Fibroblast of skin of left biceps (primary cell): ENCODE measurements at places on chromosomes 7 and 10.
A peak's percentile ranks its signal among the peaks of the same experiment; 100 is the strongest.

GRCh38 chr7:33477719-33478480 lies 348.5 kb downstream of the BBS9 start:
- DNase-seq, result no peak

DNA sequence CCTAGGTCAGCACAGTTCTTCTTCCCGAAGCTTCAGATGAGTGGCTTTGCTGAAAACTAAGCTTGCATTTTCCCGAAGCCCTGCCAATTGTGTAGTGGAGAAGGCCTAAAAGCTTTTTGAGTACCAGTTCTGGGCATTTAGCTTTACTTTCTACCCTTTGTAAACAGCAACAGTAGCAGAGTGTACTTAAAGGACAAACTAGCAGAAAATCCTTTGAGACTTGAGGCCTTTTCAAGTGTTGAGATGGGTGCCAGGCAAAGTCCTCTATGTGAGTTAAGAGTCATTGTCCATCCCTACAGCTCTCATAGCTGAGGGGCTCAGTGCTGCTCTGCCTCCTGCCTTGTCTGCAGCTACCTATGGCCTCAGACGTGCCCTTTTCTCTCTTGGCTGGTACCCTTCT lies 368.2 kb downstream of the CCSER2 start:
- no peak for DNase-seq

DNA sequence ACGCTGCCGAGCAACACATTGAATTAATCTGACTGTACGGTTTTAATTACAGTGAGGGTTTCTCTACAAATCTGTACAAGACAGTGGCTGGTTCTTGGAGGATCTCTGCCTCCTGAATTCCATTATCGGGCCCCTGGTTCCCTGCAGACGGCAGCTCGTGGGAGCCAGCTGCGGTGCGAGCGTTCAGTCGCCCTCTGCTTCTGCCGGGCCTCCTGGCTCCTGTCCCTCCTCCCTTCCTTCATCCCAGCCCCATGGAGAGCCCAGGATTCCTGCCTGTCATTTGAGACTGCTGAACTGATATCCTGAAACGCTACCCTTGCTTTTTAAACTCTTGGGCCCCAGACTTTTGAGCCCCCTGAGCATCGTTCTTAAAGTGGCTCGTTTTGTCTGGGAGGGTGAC lies 6.6 kb upstream of the DLX6 start:
- DNase-seq, result no peak

DNA sequence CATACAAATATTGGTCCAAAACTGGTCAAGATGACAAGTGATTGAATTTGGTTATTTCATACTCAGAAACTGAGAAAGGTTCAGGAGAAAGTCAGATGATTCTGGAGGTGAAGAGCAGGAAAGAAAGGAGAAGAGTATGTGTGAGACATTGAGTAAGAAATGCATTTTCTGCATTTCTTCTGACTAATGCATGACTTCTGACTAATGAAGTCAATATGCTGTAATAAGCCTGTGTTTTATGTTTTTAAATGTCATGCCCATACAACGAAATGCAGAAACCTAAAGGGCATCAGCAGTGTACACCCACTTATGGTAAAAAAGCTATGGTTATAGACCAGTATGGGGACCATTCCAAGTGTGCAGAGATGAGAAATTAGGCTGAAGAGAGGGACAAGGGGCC lies 1227.8 kb upstream of the SORCS1 start:
- DNase-seq, result peak; percentile 38

DNA sequence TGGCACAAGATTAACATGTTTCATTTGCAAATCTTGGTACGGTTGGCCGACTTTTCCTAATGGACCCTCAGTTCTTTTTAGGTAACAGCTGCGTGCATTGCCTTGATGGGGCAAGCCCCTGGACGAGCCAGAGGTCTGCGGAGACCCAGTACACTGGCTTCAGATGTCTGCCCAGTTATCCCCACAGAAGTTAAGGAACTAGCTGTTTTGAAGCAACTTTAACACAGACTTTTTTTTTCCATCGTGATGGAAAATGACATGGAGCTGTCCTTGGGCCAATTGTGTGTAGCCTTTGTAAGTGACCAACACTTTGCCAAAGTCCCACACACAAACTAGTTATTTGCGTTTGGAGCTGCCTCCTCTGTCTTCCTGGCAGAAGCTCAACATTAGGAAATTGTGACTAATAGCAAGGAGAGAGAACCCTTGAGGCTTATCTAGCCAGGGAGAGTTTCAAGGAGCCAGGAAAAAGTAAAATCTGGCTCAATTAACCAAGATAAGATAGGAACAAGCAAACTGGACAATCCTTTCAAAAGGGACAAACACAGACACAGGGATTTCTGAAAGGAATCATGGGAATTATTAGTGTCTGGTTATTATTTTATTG lies 99.6 kb upstream of the BMPER start:
- peak; percentile 19 for DNase-seq

- no peak for DNase-seq
These were observed 436.8 kb downstream of the RPS24 start for GRCh38 chr10:78470267-78471103.

DNA sequence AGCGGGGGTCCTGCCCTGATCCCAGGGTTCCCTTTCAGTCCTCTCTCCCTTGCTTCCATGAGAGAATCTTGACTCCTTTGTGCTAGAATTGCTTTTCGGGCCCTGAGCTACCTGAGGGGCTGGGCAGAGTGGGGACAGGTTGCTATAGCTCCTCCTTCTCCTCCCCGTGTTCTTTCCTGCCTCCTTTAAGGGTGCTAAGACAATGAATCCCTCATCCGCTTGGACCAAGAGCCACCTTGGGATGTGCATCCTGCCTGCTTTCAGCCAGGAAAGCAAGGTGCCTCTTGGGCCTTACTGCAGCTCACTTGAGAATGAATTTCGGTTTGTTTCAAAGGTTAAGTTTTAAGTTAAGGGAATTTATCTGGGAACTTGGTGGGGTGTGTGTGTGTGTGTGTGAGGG lies 53.6 kb downstream of the ADRA2A start:
- no peak for DNase-seq

DNA sequence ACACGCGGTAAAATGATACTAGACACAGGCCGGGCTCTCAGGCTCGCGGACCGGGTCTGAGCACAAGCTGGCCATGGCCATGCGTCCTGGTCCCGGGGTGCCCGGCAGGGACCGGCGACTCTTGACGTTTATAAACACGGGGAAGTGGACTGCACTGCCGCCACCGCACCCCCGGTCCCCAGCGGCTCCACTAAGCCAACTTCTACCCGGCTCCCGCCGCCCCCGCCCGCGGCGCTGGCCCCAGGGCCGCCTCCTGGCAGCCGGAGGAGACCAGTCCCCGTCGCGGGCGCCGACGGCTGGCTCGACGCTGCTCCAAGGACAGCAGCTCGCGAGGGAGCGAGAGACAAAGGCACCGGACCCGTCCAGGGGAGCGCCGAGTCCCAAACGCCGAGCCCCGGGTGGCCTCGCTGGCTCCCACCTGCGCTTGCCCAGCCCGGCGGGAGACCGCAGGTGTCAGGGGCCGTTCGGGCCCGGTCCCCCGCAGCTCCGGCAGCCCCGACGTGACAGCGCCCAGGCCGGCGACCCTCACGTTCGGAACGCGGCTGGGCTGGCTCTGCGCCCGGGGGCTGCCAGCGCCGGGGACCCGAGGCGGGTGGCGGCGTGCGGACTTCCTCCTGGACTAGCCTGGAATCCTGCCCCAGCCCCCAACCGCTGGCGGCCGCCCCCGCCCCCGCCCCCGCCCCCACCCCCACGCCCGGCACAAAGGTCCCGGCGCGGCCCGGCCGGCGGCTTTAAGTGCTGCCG lies 517 bp downstream of the ITGB1 start:
- no peak for DNase-seq

DNA sequence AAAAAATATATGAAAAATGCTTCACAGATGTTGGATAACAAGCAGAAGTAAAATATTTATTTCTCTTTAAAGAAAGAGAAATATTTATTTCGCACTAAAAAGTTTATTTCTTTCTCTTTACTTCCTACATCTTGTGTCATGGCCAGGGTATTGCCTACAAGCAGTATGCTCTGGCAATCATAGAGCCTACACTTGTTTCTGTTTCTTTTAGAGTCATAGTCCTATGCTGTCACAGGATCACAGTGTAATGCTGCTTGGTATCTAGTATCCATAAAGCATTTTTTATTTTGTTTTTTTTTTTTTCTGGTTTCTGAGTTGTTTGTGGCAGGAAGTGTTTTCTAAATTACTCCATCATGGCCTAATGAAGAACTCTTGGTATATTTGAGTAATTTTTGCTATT lies 116.0 kb downstream of the ATRNL1 start:
- DNase-seq, result no peak

- DNase-seq, result no peak
These were observed 20.5 kb upstream of the CRYGN start for GRCh38 chr7:151460474-151460855.

- DNase-seq, result peak; percentile 42
These were observed 63.7 kb downstream of the ZNRF2 start for GRCh38 chr7:30348083-30348560.

- no peak for DNase-seq
These were observed 713 bp downstream of the LZTS2 start for GRCh38 chr10:101000127-101000914.

DNA sequence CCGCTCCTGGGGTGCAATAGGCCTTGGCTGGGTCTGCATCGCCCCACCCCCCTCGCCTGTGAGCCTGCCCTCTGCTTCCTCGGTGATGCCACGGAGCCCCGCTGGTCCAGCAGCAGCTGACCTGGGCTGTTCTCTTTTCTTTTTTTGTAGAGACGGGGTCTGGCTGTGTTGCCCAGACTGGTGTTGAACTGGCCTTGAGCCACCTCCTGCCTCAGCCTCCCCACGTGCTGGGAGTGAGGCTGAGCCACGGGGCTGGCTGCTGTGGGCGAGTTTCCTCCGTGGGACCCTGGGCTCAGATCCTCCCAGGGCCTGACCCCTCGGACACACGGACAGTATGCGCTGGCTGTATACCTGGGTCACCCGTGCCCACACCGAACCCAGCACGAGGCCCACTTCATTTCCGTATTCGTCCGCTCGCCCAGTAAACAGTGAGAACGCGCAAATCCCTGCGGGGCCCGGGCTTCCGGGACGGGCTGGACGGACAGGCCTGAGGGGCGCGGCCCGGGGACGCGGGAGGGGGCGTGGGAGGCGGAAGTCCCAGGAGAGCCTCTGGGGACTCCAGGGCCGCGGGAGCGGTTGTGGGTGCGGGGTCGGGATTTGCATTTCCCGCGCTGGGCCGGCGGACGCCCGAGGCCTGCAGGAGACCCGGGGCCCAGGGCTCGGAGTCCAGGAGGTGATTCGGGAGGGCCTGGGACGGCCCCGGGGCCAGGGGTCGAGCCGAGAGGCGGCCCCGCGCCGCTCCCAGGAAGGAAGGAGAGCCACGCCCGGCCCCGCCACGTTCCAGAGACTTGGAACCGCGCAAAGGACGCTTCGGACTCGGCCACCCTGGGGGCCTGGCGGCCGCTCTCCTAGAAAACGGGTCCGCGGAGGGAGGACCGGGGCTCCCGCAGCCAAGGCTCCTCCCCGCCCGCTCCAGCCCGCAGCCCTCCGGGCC lies 57.7 kb upstream of the DNAJB6 start:
- no peak for DNase-seq

DNA sequence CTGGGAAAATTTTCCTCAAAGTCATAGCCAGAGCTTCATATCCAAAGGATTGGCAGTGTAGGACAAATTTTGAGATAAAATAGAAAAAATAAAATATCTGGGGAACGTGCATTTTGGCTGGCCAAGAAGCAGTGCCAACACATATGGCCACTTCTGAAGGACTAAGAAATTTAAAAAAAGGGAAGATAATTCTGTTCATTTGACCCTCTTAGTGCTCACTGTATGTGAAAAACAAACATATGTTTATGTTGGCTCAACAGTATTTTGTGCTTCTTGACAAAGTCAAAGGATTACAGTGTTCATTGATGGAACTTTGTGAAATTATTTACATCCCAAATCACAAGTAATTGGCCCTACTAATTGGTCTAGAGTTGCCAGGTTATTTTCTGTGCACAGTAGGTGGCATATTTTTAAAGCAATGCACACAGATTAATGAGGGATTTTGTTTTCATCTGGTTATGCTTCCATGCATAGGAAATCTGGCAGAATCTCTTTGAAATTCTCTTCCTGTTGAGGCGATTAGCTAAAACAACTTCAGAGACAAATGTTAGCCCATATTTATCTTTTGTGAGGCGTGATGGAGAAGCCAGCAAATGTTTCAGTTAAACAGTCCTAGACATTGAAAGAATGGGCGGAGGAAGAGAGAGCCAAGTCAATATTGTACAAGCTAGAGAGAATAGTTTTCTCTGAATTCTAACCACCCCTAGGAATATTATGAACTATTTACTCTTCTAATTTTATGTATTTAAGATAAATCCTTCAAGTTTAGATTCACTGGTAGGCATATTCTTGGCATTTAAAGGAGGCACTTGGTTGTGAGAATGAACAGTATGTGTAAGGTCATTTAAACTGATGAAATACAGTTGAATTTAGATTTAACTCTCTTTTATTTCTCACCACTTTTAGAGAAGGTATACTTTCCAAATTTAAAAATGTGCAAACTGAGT lies 237.7 kb upstream of the MBL2 start:
- DNase-seq, result no peak

- no peak for DNase-seq
These were observed 76.5 kb downstream of the XPNPEP1 start for GRCh38 chr10:109846832-109847231.

- no peak for DNase-seq
These were observed 215.0 kb downstream of the MDFIC start for GRCh38 chr7:115136796-115137443.

- no peak for DNase-seq
These were observed 21.0 kb downstream of the AHR start for GRCh38 chr7:17319164-17320101.

- DNase-seq, result no peak
These were observed 158.8 kb upstream of the LYZL2 start for GRCh38 chr10:30788307-30788706.

- DNase-seq, result no peak
These were observed 510.4 kb downstream of the SUGCT start for GRCh38 chr7:40645197-40645596.

- no peak for DNase-seq
These were observed 12.3 kb downstream of the STX1A start for GRCh38 chr7:73707045-73707631.

DNA sequence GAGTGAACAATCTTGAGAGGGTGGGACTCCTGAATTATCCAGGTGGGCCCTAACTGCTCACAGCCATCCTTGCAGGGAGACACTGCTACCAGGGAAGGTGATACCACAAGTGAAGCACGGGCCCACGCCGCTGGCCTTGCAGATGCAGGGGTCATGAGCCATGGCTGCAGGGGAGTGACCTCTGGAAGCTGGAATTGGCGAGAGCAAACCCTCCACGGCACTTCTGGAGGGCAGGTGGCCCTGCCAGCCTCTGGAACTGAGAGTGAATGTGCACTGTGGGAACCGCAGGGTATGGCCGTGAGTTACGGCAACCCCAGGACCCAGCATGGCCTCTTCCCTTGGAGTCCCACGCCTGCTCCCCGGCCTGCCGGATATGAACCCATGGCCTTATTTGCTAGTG lies 37.5 kb downstream of the STK32C start:
- DNase-seq, result no peak

GRCh38 chr7:135924302-135924701 lies 52.9 kb downstream of the MTPN start:
- DNase-seq, result no peak
